ENCODE measurements at places on chromosomes 16 and 17.

DNA sequence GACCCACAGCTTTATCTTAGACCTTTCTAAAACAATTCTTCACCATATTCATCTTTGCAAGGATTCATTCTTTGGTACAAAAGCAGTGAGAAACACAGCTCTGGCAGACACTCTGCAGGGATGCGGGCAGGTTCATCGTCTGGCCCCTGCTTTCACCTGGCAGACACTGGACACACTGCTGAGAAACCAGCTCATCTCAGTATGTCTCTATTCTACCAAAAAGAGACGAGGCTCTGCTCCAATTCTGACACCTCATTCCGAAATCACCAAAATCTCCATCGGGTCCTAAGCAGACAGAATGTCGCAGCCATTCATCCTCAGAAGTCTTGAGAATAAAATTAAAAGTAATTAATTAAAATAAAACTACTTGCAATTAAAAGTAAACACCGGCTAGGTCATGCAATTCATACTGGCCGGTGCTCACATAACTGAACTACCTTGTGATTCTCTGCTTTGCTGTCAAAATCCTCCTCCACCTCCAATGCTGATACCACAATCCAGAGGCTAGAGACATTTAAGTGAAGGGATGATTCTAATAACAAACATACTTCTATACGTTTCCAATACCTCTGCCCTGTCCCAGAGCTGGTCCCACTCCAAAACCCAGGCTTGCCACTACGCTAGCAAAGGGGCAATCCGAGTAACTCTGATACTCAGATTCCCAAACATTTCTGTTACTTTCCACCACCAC lies 1.3 kb downstream of the RNF157 start:
- DNase-seq, result no peak

DNA sequence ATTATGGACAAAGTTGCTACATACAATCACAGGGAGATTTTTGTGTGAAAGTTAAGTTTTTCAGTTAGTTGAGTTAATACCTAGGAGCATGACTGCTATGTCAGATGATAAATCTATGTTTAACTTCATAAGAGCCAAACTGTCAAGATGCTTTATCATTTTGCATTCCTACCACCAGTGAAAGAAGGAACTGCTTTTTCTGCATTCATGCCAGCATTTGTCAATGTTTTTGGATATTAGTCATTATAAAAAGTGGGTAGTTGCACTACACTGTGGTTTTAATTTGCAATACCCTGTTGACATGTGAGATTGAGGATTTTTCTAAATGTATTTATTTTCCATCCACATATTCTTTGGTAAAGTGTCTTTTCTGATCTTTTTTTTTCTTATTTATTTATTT lies 434.0 kb upstream of the MON1B start:
- DNase-seq, result no peak

GRCh38 chr16:31108035-31108793 lies at the start of gene BCKDK:
Gene BCKDK (plus strand): TSS chr16:31108386. CDS start chr16:31109224, 838 bp downstream.
- peak; percentile 33 for DNase-seq

DNA sequence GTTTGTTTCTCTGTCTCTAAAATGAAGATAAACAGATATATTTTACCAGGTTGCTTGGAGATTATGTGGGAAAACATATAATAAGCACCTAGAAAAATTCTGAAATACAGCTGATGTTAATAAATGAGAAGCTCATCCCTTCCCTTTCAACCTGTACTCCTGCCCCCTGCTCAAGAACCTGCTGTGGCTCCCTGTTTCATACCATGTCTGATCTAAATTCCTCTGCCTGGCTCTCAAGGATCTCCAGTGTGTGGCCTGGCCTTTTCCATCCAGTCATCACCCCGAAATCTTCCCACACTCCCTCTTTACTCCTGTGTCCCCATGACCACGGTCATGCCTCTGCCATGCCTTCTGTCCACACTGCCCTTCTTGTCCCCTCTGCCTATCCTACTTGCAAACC lies 19.4 kb upstream of the DLX4 start:
- DNase-seq, result no peak

DNA sequence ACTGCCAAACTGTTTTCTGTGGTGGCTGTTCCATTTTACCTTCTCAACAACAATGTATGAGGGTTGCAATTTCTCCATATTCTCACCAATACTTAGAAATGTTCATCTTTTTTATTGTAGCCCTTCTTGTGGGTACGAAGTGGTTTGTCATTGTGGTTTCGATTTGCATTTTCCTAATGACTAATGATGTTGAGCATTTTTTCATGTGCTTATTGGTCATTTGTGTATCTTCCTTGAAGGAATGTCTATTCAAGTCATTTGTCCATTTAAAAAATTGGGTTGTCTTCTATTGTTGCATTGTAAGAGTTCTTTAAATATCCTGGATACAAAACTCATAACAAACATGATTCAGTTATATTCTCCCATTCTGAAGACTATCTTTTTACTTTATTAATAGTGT lies 47.5 kb upstream of the CCL2 start:
- no peak for DNase-seq

DNA sequence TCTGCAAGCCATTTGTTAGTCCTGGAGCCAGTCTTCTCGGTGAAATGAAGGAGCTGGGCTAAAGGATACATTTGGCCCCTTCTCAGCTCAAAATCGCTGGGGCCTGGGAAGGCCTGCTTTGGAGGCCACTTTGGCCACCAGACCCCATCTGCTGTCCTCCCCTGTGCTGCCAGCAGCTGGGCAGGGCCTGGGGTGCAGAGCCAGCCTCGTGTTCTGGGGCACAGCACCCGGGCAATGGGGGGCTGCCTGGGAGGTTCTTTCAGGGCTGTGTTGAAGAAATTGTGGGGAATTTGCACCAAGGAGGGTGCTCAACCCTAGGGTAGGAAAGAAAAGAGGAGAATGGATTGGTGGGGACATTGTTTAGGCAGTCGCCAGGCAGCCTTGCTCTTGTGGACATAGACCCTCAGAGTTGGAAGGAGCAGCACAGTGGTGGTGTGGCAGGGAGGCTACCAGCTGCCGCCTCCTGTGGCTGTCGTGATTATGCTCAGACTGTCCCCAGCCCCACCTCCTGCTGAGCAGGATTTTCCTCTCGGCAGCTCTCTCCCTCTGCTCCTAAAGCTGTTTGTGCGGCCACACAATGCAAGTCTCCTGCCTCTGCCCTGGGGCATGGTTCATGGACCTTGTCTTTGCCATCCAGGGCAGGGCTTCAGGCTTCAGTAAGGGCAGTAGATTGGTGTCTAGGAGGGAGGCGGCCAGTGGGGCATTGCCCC lies 174.8 kb downstream of the NTN1 start:
- DNase-seq, result no peak

GRCh38 chr16:65816556-65816955 lies 549.9 kb upstream of the CDH5 start:
- no peak for DNase-seq

DNA sequence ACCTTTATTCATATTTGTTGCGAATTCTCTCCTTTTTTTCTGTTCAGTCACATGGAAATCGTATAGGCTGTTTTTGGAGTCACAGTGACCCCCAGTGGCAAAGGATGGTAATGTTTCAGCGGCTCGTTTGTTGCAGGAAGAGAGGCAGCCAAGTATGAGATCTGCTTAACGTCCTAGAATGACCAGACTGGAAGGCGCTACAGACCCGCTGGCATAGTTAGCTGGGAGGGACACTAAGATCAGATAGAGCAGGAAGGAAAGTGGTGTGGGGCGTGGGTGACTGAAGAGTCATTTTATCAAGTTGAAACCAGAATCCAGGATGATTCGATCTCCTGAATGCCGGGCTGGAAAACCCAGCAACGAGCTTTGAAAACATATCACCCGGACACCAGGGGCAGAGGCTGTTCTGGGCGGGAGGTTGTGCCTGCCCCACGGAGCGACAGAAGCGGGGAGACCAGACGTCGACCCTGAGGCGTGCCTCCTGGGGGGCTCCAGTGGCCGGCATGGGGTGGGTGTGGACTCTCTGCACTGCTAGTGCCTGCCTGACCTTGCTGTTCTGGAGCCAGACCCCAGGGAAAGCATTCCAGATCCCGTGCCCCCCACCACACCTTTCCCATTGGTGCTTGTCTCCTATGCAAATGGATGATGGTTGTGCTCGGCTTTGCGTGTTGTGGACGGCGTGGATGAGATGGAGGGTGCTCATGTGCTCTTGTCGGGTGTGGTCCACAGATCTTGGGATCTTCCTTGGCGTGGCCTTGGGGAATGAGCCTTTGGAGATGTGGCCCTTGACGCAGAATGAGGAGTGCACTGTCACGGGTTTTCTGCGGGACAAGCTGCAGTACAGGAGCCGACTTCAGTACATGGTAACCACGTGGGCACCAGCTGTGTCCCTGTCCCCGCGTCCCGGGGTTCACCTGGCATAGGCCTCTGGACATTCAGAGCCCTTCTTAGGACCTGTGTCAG lies 7.7 kb downstream of the IL34 start:
- DNase-seq, result peak; percentile 60

DNA sequence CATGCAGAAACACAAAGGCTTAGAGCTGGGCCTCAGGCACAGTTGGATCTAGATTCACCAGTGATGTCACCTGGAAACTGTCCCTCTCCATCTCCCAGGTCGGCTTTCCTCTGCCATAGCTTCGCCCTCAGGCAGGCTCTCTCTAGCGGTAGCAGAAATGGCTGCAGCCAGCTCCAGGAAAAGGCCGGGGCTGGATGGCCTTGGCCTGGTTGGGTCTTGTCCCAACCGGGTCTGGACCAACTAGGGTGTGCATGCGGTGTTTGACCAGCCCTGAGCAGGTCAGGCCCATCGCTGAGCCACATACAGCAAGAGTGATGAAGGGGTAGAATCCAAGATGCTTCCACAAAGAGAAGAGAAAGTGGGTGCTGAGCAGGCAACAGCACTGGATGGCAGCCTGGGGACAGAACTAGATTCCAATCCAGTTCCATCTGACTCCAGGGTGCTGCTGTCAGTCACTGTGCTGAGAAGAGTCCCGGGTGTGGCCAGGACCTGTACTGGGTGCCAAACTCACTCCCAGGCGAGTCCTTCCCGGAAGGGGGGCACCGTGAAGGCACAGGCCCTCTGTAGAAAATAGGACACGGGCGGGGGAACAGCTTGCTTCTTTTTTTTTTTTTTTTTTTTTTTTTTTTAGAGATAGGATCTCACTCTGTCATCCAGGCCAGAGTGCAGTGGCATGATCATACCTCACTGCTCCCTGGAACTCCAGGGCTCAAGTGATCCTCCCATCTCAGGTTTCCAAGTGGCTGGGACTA lies 51.8 kb downstream of the SOCS3 start:
- DNase-seq, result no peak

GRCh38 chr17:3929181-3929580 lies 12.9 kb upstream of the P2RX1 start:
- DNase-seq, result no peak

GRCh38 chr17:77865716-77866115 lies 92.8 kb upstream of the TNRC6C start:
- no peak for DNase-seq

GRCh38 chr17:21020622-21021021 lies 22.2 kb downstream of the USP22 start:
- no peak for DNase-seq

- no peak for DNase-seq
These were observed 7.0 kb upstream of the KANSL1 start for GRCh38 chr17:46200197-46200596.

DNA sequence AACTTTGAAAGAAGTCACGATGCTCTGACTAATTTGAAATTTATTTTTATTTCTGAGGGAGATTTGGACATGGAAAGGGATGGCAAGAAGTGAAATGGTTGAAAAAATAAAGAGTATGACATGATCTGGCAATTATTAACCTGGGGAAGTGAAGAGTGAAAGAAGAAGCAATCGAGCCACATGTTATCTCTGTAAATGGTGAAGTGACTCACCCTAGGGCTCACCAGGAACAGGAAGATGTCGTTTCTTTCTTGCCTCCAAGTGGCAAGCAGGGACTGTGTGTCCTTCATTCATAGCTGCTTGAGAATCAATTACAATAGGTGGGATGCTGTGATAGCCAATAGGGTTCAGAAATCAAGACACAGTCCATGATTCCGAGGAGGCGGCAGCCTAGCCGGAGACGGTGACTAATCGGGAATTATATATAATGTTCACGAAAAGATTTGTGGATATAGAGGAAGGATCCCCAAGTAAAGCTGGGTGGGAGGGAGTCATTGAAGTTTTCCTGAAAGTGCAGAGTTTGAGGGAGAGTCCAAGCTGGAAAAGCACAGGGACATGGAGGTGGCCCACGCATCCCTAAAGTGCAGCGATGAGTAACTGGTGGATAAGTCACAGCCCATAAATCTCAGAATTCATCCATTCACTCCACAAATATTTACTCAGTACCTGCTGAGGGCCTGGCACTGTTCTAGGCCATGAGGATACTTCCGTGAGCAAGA lies 18.2 kb upstream of the KRT20 start:
- no peak for DNase-seq

DNA sequence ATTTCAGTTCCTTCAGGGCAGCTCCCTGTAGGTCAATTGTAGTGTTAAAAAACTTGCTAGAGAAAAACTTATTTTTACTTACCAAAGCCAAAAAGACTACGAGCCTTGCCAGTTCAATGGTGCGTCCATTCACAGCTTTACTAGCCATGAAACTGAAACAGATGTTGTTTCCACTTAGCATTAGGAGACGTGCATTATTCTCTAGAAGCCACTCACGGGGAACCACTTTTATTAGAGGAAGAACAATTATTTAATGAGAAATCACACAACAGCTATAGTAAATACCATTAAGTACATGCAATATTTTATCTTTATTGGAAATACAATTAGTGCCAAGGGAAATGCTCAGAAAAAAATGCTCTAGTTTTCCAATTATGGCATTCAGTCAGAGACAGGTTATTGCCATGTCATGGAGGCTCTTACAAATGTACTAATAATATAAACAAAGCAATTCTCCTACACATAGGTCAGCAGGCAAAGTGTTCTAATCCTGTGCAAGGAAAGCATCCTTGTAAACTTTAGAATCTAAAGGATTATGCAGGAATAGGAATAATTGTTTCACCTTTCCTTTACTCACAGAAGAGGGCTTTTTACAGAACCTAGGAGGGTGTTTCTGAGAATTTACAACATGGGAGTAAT lies 17.4 kb downstream of the LASP1NB start:
- no peak for DNase-seq

DNA sequence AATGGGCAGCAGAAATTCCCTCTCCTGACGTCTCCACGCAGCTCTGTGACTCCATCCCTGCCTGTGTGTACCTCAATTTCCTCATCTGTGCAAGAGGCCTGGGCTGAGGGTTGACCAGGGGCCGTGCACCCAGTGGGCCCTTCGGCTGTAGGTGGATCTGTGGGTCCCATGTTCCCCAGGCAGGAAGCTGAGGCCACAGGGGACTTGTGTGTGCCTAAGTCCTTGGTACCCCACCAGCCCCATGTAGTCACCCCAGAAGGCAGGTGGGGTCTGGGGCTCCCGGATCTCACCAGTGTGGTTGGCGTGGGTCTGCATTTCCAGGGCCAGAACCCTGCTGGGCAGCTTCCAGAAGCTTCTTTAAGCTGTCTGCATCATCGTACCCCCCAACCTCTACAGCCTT lies 177.4 kb upstream of the GSE1 start:
- no peak for DNase-seq

GRCh38 chr17:35184274-35184673 lies 9.9 kb downstream of the SLC35G3 start:
- DNase-seq, result no peak

GRCh38 chr16:65895906-65896305 lies 470.6 kb upstream of the CDH5 start:
- no peak for DNase-seq
